Esophagus squamous epithelium (tissue), 5 donors: ENCODE measurements at places on chromosomes 7 and 10.

GRCh38 chr10:49596836-49597235 is 13.3 kb upstream of the SLC18A3 start:
- DNase-seq: no peak

GRCh38 chr7:83677180-83677866 is 28.4 kb upstream of the SEMA3E start:
- no peak for DNase-seq

- DNase-seq: no peak
These were observed 200.3 kb upstream of the LYZL2 start for GRCh38 chr10:30829901-30830300.

- no peak for DNase-seq
These were observed 222.2 kb upstream of the PODXL start for GRCh38 chr7:131778601-131779000.

- DNase-seq: no peak
These were observed 9.2 kb upstream of the HNRNPF start for GRCh38 chr10:43417950-43418768.

DNA sequence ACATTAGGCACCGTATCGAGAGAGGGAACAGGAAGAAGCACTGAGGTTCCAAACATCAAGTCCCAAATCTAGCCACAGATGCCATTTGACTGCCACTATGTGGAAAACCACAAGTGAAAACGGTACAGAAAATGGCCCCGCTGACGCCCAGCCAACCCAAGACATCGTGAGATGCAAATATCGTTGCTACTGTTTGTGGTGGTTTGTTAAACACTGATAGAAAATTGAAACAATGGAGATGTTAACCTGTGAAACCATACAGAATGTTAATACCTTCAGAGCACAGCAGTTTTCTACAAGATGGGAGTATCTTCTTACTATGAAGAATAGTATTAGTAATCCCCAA is 152.4 kb upstream of the LRRTM3 start:
- DNase-seq: no peak

DNA sequence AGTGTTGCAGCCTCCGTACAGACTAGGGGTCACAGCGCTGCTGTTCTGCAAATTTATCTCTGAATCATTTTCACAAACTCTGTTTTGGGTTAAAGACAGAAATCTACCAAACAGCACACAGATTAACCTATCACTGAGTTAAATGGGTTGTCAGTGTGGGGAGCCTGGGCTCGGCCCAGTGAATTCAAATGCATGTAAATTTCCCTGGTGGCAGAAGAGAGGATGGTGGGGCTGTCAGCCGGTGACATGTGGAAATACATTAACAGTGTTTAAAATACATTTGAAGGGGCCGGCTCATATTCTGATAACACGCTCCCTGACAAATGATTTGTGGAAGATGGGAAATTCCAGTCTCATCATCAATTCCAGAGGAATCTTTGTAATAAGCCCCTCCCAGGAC is 309.6 kb upstream of the MKI67 start:
- DNase-seq: no peak

DNA sequence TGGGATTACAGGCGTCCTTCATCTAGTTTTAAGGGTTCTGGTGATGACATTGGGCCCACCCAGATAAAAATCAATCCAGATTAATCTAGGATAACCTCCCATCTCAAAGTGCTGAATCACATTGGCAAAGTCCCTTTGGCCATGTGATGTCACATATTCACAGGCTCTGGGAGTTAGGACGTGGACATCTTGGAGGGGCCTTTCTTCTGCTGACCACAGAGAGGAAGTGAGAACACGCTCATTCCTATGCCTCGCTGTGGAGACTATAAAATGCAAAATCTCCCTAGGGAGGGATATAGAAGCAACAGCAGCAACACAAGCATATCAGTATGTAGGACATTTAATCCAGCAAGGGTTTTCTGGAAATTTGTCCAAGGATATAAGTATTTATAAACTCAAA is 266.0 kb upstream of the PITRM1 start:
- DNase-seq: no peak

DNA sequence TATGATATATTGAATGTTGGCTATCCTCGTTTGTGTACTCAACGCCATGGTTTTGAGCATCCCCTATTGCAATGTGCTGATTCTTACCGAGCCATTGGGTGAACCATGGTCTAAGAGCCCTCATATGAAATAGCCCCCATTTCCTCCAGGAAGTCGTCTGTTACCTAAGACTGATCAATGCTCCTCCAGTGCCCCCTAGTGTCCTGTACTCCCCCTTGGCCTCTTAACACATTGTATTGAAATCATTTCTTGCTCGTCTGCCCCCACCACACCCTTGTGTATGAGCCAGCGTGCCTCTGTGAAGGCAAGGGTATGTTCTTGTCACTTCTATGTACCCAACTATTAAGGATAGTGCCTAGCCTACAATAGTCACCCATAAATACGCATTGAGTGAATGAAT is 11.2 kb upstream of the SLC35B4 start:
- no peak for DNase-seq

- DNase-seq: no peak
These were observed 57.0 kb downstream of the UNCX start for GRCh38 chr7:1289666-1290025.

DNA sequence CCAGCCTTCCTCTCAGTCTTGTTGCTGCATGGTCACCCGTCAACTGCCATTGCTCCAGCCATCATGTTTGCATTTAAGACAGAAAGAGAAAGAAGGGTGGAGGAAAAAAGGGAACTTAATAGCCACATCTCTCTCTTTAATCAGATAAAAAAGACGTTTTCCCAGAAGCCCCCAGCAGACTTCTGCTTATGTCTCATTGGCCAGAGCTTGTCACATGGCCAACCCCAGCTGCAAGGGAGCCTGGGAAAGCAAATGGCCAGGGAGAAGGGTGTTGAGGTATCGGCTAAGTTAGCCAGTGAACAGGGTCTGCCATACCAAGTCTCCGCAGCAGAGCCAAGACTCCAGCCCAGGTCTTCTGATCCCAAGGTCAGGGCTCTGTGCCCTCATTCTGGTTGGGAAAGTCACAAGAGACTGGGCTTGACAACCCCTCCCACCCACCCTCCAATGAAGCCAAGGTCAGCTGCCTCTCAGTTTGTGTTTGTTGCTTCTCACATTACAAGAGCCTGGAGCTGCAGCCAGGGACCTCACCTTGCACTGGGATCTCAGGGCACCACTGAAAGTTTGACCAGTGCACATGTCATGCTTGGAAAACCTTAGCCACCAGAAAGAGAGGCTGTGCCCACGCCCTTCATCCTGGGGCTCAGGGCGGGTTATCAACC is 80.3 kb upstream of the LYZL2 start:
- DNase-seq: no peak

- DNase-seq: no peak
These were observed 671 bp upstream of the PAPSS2 start for GRCh38 chr10:87658858-87659555.

DNA sequence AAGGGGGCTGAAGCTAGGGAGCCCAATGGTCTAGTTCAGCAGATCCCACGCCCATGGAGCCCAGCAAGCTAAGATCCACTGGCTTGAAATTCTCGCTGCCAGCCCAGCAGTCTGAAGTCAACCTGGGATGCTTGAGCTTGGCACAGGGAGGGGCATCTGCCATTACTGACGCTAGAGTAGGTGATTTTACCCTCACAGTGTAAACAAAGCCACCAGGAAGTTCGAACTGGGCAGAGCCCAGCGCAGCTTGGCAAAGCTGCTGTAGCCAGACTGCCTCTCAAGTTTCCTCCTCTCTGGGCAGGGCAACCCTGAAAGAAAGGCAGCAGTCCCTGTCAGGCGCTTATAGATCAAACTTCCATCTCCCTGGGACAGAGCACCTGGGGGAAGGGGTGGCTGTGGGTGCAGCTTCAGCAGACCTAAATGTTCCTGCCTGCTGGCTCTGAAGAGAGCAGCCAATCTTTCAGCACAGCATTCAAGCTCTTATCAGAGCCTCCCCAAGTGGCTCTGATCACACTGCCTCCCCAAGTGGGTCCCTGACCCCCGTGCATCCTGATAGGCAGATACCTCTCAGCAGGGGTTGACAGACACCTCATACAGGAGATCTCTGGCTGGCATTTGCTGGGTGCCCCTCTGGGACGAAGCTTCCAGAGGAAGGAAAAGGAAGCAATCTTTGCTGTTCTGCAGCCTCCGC is 167.8 kb downstream of the CCDC71L start:
- DNase-seq: no peak

GRCh38 chr7:135553346-135553745 is 4.4 kb upstream of the NUP205 start:
- no peak for DNase-seq

GRCh38 chr7:81526971-81527370 is 242.9 kb downstream of the HGF start:
- no peak for DNase-seq

DNA sequence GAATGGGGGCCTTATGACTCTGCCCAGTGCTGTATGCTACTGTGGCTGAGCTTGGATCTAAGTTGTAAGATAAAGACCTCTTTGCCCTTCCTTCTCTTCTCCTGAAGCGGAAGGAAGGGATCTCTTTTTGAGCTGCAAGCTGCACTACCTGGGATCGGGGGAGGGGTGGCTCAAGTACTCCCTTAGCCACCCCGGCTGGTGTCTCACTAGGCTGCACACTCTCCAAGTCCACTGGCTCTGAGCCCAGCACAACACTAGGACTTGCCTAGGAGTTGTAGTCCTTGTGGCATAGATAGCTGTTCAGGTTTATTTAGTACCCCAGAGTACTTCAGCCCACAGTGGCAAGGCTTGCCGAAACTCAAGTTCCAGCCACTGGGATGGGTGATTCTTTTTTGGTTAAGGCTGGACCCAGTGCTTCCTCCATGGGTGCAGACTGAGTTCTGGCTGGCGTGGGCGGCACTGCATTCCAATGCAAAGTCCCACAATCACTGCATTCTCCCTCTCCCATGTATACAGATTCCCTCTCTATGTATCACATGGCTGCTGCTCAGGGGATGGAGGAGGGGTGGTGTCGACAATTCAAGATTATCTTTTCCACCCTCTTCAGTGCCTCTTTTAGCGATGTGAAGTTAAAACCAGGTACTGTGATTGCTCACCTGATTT is 76.2 kb upstream of the SLC25A13 start:
- DNase-seq: no peak

GRCh38 chr10:30583778-30584415 is 45.7 kb downstream of the LYZL2 start:
- no peak for DNase-seq

DNA sequence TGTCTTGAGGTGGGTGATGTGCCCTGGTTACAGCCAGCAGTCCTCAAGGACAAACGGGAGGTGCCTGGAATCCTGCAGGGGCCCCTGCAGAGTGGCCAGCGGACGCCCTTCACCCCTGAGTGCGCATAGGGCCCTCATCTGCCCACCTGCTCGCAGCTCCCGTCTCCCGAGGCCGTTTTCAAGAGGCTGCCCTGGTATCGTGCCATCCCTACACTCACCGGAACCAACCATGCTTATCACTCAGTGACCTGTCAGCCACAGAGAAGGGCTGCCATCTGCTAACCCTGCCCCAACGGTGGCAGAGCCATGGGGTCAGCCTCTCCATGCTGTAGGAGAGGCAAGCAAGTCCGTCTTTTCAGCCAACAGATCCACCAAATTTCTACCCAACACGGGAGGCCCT is 122.0 kb downstream of the FAM53B start:
- no peak for DNase-seq

- DNase-seq: no peak
These were observed 105.3 kb downstream of the PTPN20 start for GRCh38 chr10:47016564-47016963.

DNA sequence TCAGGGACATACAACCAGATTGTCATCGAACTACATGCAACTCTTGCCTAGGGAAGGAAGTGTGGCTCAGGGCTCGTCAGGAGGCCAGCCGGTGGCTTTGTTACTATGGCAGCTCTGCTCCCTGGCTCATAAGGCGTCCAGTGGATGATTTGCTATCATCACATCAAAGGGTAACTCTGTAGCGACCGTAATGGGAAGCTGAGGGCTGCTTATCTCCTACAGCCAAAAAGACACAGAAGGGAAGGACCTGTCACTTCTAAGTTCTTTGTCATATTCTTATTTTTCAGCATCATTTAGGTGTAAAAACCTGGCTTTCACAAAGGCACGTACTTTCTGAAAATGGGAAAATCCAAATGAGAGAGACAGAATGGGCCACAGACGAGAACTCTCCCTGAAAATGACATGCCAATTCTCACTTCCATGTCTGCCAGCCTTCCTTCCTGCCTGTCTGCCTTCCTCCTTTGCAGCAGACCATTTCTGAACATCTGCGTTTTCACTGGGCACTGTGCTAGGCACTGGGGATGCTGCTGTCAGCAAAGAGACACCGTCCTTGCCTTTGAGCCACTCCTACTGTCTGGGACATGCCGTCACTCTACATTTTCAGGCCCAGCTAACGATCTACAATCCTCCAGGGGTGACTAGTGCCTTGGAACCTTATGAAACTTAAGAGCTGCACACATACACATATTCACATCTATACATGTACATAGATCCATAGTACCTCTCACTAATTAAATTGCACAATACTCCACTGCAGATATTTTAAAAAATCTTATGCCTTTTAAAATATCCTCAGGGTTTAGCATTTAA is 26.9 kb downstream of the ENKUR start:
- no peak for DNase-seq

GRCh38 chr10:42734536-42734935 is 48.1 kb upstream of the BMS1 start:
- no peak for DNase-seq

DNA sequence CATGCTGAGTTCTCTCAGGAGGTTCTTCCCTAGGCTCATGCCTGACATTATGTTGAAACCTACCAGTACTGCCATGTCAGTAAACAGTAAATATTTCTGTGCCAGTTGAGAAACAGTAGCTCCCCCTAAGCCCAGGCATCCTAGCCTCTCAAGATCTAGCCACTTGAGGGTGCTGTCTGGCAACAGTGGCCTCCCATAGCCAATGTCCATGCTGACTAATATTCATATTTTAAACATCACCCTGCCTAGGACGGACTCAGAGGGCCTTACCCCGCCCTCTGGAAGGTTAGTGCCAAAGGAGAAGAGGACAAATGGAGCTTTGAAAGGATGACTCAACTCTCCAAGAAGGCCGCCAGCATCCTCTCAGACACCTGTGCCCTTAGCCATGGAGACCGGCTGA is 7.7 kb downstream of the ACSM6 start:
- no peak for DNase-seq

GRCh38 chr10:28400681-28401080 is 97.8 kb upstream of the MPP7 start:
- DNase-seq: no peak

DNA sequence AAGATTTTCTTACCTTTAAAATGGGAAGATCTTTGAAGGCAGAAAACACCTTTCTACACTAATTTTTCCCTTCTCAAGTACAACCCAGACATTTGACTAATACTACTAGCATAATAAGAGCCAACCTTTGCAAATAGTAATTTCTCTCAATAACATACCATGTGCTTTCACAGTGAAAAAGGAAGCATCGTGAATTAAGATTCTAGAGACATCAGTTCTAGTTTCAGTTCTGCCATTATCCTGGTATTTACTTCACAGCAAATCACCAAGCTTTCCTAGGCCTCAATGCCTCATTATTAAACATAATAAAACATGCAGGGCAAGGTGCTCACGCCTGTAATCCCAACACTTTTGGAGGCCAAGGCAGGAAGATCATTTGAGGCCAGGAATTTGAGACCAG is 24.9 kb downstream of the GSAP start:
- no peak for DNase-seq

GRCh38 chr10:93912444-93912843 is 18.7 kb downstream of the SLC35G1 start:
- DNase-seq: no peak
